ENCODE measurements at places on chromosomes 11 and 22.
A peak's percentile ranks its signal among the peaks of the same experiment; 100 is the strongest.

DNA sequence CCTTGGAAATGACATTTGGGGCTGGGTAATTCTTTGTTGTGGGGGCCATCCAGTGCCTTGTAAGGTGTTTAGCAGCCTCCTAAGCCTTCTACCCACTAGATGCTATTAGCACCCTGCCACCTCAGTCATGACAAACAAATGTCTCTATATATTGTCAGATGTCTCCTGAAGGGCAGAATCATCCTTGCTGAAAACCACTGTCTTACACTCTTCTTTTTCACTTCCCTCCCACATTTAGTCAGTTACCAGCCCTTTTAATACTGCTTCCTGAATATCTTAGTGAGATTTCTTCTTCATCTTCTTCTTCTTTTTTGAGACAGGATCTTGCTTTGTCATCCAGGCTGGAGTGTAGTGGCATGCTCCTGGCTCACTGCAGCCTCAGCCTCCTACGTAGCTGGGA is 33.1 kb downstream of the TNRC6B start:
- DNase-seq: no peak

DNA sequence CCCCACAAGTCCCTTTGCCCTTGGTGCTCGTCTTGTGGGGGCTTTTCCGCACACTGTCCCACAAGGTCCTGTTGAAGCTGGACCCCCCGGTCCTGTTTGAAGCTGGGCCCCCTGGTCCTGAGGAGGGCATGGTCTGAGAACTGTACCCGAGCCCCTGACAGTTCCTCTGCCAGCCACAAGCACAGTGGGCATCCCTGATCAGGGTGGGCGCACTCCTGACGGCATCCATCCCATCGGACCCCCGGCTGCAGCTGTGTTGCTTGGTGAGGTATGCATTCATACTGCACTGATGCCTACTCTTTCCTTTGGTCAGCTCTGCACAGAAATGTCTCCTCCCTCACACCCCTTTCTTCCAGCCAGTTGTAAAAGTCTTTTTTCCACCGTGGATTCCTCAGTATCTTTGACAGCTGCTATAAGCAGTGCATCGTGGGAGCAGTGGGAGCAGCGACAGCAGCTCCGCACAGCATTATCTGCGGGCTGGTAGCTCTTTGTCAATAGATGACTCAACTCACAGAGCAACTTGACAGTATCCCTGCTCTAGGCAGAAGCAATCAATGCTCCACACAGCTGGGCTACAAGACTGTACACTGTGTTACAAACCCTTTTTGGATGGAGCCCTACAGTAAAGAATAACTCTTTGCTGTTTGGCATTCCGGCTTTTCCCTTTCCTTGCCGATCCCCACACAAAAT is 1030.8 kb upstream of the CCDC90B start:
- peak; percentile 2 for DNase-seq

DNA sequence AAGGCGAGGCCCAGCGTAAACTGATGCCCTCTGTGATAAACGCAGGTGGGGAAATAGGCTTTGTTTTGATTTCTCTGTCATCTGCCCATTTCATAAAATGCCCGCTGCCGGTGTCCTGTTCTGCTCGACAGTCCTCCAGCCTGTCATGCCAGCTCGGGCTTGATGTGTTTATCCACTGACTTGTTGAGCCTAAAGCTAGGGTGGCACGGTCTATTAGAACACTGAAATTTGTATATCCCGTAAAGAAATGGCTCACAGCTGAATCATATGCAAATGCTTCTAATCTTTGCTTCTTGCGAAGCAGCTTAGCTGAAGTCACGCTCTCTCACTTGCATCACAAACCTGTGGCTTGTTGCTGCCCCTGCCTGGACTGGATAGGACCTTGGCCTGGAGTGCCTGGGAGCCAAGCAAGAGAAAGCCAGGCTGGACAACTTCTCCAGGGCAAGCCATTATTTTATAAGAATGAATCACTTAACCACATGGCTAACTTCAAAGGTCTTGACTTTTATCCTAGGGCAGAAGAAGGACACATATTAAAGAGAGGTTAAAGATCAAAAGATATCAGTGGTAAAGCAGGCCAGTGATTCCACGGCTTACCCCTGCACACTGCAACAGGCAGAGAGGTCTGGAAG is 33.1 kb downstream of the EHF start:
- DNase-seq: no peak

- no peak for DNase-seq
These were observed 577.4 kb upstream of the LUZP2 start for GRCh38 chr11:23919455-23919854.

- DNase-seq: no peak
These were observed 13.9 kb downstream of the ZBED4 start for GRCh38 chr22:49867303-49868265.

DNA sequence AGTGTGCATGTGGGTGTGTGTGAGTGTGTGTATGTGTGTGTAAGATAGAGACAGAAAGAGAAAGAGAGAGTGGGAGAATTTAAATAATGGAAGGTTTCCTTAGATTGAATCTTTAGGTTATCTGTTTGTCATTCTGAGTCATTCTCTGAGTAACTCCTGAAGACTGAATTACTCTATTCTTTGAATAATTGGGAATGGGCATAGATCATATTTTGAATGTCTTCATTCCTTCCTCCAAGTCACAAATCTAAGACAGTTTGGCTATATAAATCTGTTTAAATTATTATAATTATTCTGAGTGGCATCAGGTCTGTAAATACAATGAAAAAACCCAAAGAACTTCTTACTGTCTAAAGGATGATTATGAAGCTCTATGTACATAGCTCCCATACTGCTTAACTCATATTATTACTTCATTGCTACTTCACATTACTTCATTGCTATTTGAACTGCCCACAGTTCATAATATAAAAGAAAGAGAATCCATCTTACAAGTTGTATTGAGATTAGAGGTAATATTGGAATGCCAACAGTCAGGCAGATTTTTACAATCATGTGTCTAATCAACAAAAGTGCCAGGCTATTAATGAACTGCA is 346.6 kb upstream of the CCDC179 start:
- no peak for DNase-seq

- no peak for DNase-seq
These were observed 8.1 kb downstream of the SULT4A1 start for GRCh38 chr22:43854121-43854785.

DNA sequence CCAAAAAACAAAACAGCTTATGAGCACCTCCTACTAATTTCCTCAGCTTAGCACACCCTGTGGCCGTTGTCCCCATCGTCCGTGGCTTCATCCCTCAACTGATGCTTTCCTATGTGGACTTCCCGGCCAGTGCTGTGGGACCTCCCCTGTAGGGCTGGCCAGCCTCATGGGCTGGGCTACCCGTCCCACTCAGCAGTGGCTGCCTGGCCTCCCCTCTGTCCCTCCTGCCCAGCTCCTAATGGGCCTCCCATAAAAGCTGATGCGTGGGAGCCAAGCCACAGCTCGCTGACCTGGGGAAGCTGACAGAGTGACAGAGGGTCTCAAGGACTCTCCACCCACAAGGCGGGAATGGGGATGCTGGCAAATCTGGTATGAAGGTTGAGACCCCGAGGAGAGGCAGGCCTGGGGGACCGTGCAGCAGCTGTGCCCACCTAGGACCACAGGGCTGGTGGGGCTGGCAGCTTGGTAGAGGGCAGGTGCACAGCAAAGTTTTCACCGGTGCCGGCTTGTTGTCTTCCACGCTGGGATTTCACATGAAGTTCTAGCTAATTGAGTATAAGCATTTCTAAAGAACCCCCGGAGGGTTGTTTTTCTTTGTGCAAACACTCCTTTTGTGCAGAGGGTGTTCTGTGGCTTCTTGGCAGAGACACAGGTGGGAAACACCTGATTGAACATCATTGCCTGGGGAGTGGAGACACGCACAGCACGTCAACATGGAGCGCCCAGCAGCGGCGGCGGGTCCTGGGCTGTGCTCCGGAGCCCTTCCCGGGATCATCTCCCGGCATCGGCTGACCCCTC is 23.2 kb downstream of the TBX1 start:
- DNase-seq: no peak

DNA sequence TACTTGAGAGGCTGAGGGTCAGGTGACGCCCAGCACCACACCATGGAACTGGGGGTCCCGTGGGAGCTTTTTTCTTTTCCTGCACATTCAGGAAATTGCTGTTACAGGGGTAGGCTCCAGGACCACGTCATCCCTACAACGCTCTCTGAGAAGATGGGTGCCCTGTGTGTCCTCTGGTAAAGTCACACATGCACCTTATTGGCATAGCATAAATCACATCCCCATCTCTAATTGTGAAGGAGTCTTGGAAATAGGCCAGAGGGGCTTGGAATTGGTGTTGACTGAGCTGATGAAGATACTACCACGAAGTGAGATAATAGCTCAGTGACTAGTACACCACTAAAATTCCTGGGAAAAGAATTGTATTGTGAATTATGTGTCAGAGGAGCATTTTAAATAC is 57.6 kb downstream of the TNRC6B start:
- no peak for DNase-seq

DNA sequence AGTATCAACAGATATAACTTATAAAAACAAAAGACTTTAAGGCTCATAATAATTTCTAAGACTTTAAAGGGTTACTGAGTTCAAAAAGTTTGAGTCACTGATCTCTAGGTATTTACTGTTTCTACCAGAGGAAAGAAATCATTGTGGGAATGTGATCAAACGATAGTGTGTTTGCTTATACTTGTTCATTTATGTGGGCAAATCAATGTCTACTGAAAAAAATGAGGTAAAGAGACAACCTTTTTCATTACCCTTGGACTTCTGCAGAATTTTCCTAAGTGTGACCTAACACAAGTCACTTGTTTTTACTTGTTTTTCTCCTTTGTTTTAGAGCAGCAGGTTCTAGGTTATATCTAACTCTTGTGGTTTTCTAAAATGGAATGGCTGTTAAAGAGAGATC is 65.4 kb downstream of the PRR5L start:
- no peak for DNase-seq

DNA sequence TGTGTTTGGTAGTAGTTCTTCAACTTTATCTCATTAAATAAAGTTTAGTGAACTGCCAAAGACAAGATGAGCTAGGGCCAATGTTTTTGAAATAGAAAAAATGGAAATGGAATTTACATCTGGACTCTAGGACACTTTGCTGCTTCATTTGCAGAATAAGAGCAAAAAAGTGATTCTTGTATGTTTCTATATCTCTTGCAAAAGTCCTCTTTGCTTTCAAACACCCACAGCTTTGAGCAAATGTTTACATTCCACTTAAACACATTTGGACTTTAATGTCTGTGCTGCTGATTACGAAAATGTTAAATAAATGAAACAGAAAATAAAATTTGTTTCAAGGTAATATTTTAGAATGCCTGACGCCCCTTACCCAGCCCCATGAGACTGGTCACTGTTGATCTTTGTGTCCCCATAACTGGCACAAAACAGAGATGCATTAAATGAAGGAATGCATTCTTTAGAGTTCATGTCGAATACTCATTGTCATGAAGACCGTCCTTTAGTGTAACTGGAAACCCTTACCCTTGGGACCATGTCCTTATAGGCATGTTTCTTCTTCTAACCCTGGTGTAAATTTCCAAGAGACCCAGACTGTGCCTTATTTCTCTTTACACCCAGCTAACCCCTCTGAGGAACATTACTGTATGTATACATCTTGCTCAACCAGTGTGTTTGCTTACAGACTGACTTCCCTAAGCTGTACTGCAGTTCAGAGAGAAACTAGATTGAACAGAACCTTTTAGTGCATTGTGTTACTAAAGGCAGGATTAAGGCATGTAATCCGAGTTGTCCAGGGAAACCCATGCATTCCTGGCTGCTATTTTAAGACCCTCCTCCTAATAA is 199.7 kb downstream of the NAV2 start:
- no peak for DNase-seq

DNA sequence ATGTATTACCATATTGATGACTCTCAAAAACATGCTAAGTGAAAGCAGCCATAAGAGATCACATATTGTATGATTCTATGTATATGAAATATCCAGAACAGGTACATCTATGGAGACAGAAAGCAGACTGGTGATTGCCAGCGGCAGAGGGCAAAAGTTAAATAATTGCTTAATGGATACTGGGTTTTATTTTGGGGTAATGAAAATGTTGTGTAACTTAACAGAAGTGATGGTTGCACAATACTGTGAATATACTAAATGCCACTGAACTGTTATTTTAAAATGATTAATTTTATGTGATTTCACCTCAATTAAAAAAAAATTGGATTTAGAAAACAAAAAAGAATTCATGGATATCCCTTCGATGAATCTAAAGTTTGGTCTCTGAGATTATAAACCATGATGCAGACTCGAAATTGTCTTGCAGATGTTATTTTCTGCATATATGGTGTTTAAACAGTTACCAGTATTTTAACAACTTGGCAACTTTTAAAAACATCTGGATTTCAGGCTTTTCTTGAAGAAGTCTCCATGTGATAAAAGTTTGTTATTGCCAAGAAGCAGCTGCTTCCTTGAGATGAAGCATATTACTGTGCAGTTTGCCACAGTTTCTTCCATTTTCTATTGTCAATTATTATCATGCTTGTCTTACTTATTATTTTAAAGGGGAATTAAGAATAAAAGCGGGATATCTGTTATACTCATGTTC is 38.1 kb downstream of the LARGE2 start:
- DNase-seq: no peak

DNA sequence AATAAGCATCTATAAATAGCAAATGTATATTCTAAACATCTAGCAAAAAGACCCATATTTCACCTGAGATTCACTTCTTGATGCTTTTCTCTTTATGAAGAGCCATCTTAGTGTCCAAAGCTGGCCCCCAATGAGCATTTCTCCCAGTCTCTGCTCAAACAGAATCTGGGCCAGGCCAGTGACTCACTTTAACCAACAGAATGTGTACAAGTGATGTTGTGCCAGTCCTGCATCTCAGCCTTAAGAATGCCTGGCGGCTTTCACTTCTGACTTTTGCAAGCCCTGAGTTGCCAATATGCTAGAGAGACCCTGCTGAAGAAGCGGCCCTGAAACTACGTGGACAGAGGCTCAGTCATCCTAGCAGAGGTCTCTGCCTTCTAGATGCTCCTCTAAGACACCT is 6.9 kb upstream of the COPB1 start:
- DNase-seq: no peak

DNA sequence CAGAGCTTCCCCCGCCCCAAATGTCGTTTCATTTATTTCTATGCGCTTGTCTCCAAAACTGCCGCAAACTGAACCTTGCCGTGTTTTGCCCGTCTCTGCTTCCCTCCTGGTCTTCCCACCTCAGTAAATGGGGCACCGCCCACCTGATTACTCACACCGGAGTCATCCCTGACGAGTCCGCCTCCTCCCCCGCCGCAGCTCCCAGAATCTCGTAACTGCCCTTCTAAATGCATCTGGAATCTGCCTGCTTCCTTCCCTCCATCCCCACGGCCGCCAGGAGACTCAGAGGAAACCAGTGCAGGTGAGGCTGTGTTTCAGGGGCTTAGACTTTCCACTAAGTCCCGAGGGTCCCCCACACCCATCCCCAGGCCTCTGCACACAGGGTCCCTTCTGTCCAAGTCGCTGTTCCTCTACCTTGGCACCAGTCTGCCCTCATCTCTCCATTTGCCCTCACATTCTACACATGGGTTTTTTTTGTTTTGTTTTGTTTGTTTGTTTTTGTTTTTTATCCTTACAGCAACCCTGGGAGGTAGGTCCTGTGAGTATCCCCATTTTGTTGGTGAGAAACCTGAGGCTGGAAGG is 62.6 kb upstream of the PHF21B start:
- no peak for DNase-seq

Data from C1 segment of cervical spinal cord (tissue), 14 donors.